Panc1 (cell line): ENCODE measurements at places on chromosomes 1 and 21. TPM values are rescaled to one million over a fixed set of nuclear protein-coding genes. Genes with fewer than 3 reads are reported as not detected.

DNA sequence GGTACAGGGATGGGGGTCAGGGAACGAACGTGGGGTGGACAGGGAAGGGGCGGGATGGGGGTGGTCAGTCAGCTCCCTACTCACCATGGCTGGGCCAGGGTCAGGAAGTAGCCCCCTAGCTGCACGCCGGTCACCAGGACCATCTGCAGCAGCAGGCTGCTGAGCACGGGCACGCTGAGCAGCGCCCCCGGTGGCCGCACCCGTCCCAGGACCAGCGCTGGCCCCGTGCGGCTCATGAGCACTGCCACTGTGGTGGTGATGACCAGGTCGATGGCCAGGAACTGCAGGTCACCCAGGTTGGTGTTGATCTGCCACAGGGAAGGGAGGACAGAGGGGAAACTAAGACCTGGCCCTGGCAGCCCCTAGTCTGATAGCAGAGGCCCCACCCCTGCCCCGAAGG is 6.5 kb upstream of the MFAP2 start:
- no peak for DNase-seq

DNA sequence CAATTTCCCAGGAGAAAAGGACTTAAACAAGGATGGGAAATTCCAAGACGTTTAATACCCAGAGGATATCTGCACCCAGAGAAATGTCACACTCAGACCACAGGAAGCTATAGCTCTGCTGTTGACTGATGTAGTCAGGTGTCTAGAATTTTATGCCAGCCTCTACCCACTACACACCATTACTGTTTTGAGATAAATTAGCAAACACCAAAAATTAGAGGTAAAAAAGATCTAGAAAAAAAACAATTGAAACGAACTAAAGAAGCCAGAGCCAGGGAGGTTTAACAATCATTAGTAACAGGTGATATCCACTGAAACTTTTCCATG is 519.9 kb downstream of the SMYD3 start:
- no peak for DNase-seq

GRCh38 chr1:57422271-57423134 is 1.4 kb downstream of the DAB1 start:
- DNase-seq: no peak

DNA sequence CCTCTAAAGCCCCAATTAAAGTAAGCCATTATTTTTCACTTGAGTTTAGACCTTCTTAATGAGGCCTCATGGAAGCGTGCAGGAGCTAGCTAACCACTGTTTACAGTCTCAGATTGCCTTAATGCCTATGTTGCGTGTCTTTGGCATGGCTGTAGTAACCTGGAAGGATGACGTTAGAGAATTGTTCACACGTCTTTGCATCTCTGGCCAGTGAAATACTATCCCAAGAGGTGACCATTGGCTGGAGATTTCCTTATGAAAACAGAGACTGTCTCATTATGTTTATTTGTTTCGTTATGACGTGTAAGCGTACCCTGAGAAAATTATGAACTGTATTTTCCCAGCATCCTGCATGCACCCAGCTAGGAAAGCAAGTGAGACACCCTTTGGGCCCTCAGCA is 18.6 kb upstream of the BMP8A start:
- no peak for DNase-seq

DNA sequence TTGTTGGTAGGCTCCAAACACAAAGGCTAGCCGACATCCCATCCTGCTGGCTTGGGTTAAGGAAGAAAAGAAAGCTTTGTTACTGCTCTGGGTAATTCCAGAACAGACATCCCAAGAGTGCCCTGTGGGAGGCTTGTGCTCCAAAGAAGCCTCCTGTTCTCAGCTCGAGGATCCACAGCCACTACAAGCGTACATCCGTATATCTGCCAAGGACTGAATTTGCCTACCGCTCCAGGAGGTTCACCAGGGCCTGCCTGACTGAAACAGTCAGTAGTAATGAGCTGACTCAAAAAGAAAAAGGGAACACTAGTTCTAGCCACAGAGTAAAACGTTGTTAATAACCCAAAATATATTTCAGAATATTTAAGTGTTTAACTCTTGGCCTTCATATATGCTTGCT is 24.8 kb upstream of the MUTYH start:
- DNase-seq: no peak

GRCh38 chr1:61591351-61591750 is 133.6 kb downstream of the TM2D1 start:
- no peak for DNase-seq

Gene GNAI3
- 6.4 TPM for total RNA-seq
